ENCODE measurements at places on chromosomes 6 and 20.

- peaks cover 57% of the 10 kb centered on the region for H3K36me3 ChIP-seq
- peaks cover 52% of the 10 kb centered on the region for H3K4me1 ChIP-seq
- H3K4me3 ChIP-seq = peak overlapping the region; percentile 86
- H3K27ac ChIP-seq = peak overlapping the region; percentile 97
- DNase-seq = no peak
Observed at GRCh38 chr20:49276961-49277785, 684 bp downstream of the ZNFX1 start.

DNA sequence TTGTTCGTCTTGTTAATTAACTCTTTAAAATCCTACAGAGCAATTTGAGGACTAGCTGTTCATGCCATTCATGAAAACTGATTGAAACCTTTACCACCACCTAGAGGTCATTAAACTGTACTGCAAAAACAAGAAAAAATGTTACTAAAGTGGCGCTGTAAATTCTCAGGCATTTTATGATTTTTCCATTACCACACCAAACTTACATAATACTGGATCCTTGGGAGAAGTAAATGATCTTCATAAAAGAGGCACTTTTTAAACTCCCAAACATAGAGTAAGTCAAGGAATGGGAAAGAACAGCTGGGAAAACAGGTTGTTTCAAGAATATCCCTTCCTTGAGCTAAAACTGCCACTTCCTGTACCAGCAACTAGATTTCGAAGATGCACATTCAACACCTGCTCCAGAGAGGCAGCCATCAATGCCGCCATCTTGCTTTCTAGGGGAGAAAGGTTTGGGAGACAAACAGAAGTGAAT, 54.3 kb downstream of the MYLIP start:
- H3K4me3 ChIP-seq = no peak overlapping the region
- peaks cover 9% of the 10 kb centered on the region for H3K27me3 ChIP-seq
- H3K27ac ChIP-seq = no peak overlapping the region
- H3K36me3 ChIP-seq = no peaks in the 10 kb centered on the region
- H3K4me1 ChIP-seq = peaks cover 14% of the 10 kb centered on the region

- H3K27me3 ChIP-seq = no peaks in the 10 kb centered on the region
- no peak overlapping the region for H3K4me3 ChIP-seq
- peaks cover 57% of the 10 kb centered on the region for H3K4me1 ChIP-seq
- H3K27ac ChIP-seq = no peak overlapping the region
- no peaks in the 10 kb centered on the region for H3K36me3 ChIP-seq
- no peak for DNase-seq
Observed at GRCh38 chr20:45091366-45091765, 9.6 kb downstream of the KCNS1 start.

DNA sequence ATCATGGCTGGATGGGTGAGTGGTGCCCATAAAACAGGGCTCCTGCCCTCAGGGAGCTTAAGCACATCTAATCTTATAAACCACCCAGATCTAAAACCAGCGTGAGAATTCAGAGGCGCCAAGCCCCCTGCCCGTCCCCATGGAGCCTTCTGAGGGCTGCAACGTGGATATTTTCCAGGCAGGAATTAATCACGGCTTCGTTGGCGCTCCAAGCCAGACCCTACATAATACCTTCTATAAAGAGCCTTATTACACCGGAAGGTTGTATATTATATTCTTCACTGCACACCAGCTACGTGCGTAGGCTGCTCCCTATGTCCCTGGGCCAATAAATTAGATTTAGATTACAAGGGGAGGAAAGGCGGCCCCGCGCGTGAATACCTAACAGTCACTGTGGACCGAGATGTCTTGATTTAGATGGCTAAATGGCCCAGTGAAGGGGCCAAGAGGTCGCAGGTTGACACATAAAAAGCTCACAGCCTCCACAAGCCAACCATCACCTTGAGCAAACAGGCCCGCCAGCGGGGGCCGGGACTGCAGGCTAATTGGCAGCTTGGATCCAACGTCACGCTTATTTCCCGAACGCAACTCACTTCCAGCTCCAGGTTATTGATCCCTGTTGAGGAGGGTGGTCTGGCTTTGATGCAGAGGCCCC, 64.7 kb upstream of the APCDD1L start:
- peaks cover 2% of the 10 kb centered on the region for H3K27me3 ChIP-seq
- no peak overlapping the region for H3K4me3 ChIP-seq
- no peaks in the 10 kb centered on the region for H3K36me3 ChIP-seq
- peaks cover 7% of the 10 kb centered on the region for H3K4me1 ChIP-seq
- DNase-seq = no peak
- H3K27ac ChIP-seq = no peak overlapping the region

GRCh38 chr20:7855545-7855944, 84.7 kb downstream of the HAO1 start:
- no peak overlapping the region for H3K27ac ChIP-seq
- H3K4me3 ChIP-seq = no peak overlapping the region
- H3K27me3 ChIP-seq = peaks cover 4% of the 10 kb centered on the region
- no peaks in the 10 kb centered on the region for H3K36me3 ChIP-seq

DNA sequence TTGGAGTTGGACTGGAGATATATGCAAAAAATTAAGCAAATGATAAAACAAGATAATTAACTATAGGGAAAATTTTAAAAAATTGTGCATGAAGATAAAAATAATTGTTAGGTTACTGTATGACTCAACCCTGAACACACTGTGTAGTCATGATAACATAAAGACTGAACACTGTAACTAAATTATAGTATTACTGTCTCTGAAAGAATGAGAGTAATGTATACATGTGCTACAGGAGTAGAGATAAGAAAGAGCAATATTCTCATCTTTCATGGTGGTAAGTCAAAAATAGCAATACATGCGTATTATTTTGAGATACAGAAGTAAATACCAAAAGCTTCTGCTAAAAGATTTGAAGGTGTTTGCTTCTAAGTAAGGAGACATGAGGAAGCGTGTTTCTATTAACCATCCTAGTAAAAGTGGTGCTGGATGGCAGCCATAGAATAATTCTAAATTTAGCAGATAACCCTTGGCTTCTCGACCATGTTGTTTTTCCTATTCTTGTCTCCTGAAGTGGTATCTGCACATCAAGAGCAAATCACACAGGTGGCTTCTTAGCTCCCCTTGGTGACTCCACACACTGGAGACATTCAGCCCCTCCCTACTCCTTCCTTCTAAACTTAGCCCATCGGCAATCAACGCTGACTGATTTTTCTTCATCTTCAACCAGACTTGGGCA, 390.6 kb upstream of the PLCB4 start:
- H3K27ac ChIP-seq = no peak overlapping the region
- H3K4me3 ChIP-seq = no peak overlapping the region
- peaks cover 25% of the 10 kb centered on the region for H3K36me3 ChIP-seq
- H3K4me1 ChIP-seq = no peaks in the 10 kb centered on the region

GRCh38 chr20:25016471-25016870, 23.9 kb upstream of the APMAP start:
- no peak overlapping the region for H3K27ac ChIP-seq
- H3K4me1 ChIP-seq = no peaks in the 10 kb centered on the region
- H3K27me3 ChIP-seq = no peaks in the 10 kb centered on the region
- no peak for DNase-seq

- no peaks in the 10 kb centered on the region for H3K27me3 ChIP-seq
- peak overlapping the region; percentile 72 for H3K27ac ChIP-seq
- H3K4me3 ChIP-seq = no peak overlapping the region
- H3K4me1 ChIP-seq = peaks cover 10% of the 10 kb centered on the region
- no peak for DNase-seq
- peaks cover 43% of the 10 kb centered on the region for H3K36me3 ChIP-seq
Observed at GRCh38 chr6:152232501-152233151, 404.5 kb downstream of the SYNE1 start.

- DNase-seq = no peak
- no peak overlapping the region for H3K4me3 ChIP-seq
- H3K4me1 ChIP-seq = no peaks in the 10 kb centered on the region
- H3K27ac ChIP-seq = no peak overlapping the region
Observed at GRCh38 chr20:16761305-16761829, 13.2 kb downstream of the OTOR start.

DNA sequence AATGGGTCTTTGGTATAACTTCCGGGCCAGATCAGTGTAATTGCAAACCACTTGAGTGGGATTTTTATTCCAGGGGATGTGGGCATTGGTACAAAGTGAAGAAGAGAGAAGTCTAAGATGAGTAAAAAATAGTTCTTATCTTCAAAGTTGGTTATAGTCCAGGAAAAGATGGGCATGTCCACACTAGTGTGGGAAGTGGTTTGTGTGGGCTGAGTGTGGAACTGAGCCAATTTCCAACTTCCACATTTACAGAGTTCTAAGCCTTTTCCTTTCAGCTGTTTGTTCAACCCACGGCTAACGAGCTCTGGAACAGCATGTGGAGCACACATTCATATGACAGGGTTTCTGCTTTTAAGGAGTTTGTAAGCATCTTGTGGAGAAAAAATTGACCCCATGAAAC, 72.3 kb upstream of the IFNGR1 start:
- peaks cover 15% of the 10 kb centered on the region for H3K27me3 ChIP-seq
- peaks cover 3% of the 10 kb centered on the region for H3K36me3 ChIP-seq
- H3K27ac ChIP-seq = no peak overlapping the region
- DNase-seq = no peak
- no peak overlapping the region for H3K4me3 ChIP-seq

DNA sequence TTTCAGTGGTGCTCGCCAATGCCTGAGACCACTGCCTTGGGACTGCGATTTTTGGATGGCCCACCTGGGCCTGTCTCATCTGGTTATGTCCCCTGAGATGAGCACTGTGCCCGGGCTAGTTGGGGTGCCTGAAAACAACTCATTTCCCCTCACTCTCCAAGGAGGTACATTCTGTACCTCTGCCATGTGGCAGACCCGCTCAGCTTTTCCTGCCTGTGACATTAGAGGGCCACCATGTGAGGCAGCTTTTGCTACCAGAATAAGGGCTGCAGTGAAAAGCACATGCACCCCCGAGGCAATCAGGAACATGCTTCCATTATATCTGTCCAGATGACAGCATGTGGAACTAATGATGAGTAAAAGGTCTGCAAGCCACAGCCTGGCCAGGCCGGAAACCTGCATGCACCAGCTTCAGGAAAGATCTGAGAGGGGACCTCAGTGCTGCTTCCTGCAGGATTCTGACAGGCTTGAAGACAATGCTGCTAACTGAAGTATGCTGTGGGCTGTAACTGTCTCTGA, 11.3 kb upstream of the SRSF6 start:
- H3K4me3 ChIP-seq = no peak overlapping the region
- DNase-seq = no peak
- H3K27ac ChIP-seq = no peak overlapping the region
- peaks cover 20% of the 10 kb centered on the region for H3K27me3 ChIP-seq

GRCh38 chr20:25418776-25419175, 11.3 kb downstream of the GINS1 start:
- no peak overlapping the region for H3K27ac ChIP-seq
- H3K27me3 ChIP-seq = no peaks in the 10 kb centered on the region
- no peaks in the 10 kb centered on the region for H3K4me1 ChIP-seq
- H3K36me3 ChIP-seq = peaks cover 3% of the 10 kb centered on the region
- no peak for DNase-seq
- no peak overlapping the region for H3K4me3 ChIP-seq

DNA sequence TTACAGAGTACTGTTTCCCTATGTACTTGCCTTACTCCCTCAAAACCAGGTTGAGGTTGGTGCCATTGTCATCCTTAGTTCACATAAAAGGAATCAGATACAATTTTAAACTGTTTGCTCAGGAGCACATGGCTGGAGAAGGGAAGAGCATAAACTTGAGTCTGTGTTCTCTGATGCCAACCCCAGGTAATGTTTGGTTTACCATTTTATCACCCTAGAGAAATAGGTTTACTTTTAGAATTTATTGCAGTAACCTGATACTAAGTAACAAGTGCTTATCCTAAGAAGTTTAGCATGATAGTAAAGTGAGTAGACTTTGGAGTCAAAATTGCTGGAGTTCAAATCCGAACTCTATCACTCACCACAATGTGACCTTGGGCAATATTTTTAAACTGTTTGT, 86.3 kb downstream of the RFPL4B start:
- peaks cover 2% of the 10 kb centered on the region for H3K36me3 ChIP-seq
- DNase-seq = no peak
- no peak overlapping the region for H3K27ac ChIP-seq
- no peak overlapping the region for H3K4me3 ChIP-seq
- peaks cover 15% of the 10 kb centered on the region for H3K4me1 ChIP-seq

- peaks cover 72% of the 10 kb centered on the region for H3K4me1 ChIP-seq
- peaks cover 9% of the 10 kb centered on the region for H3K36me3 ChIP-seq
- H3K27ac ChIP-seq = peak overlapping the region; percentile 25
- no peak for DNase-seq
- H3K4me3 ChIP-seq = no peak overlapping the region
- H3K27me3 ChIP-seq = no peaks in the 10 kb centered on the region
Observed at GRCh38 chr6:35673755-35674154, 15.0 kb downstream of the FKBP5 start.

DNA sequence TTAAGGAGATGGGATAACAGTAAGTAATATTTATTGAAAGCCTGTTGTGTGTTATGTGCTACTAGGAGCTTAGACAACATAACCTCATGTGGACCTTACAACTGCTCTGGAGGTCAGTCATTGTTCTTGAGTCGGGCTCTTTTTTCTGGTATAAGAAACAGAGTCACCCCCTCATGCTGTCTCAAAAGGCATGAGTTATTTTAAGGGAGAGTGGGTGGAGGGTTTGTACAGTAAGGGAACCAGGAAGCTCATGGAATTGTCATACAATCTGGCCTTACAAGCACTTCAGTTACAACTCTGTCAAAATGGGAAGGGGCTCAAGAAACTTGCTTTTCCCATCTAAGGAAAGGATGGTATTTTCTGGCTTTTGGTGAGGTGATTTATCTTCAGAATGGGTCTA, 16.5 kb upstream of the DSE start:
- no peaks in the 10 kb centered on the region for H3K36me3 ChIP-seq
- no peak for DNase-seq
- no peaks in the 10 kb centered on the region for H3K27me3 ChIP-seq
- no peak overlapping the region for H3K4me3 ChIP-seq
- H3K4me1 ChIP-seq = peaks cover 19% of the 10 kb centered on the region

DNA sequence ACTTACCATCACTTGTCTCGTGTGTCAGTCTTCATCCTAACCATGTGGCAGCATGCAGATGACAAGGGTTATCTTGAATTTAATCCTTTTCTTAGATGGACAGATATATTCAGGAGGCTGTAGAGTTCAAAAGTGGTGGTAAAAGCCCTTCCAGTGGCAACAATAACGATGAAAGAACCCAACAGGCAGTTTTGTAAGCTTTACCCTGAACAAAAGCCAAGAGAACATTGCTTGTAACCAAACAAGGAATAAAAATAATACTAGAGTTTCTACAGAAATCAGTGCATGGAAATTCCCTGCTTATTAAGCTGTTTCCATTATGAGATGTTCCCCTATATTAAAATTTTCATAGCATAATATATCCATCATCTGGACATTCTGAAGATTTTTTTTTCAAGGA, 69.7 kb downstream of the PDE7B start:
- H3K4me1 ChIP-seq = peaks cover 33% of the 10 kb centered on the region
- peak overlapping the region; percentile 44 for H3K27ac ChIP-seq
- H3K36me3 ChIP-seq = no peaks in the 10 kb centered on the region
- H3K4me3 ChIP-seq = no peak overlapping the region

All from osteocyte (in vitro differentiated cells).